ENCODE measurements at places on chromosomes 4 and X. TPM values are rescaled to one million over a fixed set of nuclear protein-coding genes. Genes with fewer than 3 reads are reported as not detected.

- H3K36me3 ChIP-seq, result no peaks in the 10 kb centered on the region
- DNase-seq, result no peak
- no peak overlapping the region for H3K27ac ChIP-seq
- H3K27me3 ChIP-seq, result no peaks in the 10 kb centered on the region
- H3K4me1 ChIP-seq, result no peaks in the 10 kb centered on the region
- H3K4me3 ChIP-seq, result no peak overlapping the region
Observed at GRCh38 chrX:48456628-48457331, 13.3 kb downstream of the SLC38A5 start.

- no peak overlapping the region for H3K4me3 ChIP-seq
- H3K36me3 ChIP-seq, result no peaks in the 10 kb centered on the region
- H3K27ac ChIP-seq, result no peak overlapping the region
- H3K4me1 ChIP-seq, result no peaks in the 10 kb centered on the region
Observed at GRCh38 chr4:33890841-33891240, 2353.5 kb downstream of the ARAP2 start.

DNA sequence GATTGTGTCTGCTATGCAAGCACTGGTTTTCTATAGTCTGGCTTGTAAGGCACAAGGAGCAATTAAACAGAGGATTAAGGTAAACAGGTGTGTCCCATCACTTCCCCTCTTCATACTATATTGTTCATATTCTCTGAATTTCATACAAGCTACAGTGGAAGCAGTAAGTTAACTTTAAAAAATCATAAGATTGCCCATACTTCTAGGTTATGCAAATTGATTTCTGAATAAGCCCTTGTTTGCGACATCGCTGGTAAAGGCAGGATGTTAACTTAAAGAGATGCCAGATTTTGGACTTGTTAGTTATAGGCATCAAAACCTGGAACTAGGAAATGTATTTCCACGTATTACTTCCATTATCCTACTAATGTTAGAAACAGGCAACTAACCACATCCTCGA, 1.0 kb upstream of the TMEM131L start:
- H3K36me3 ChIP-seq, result no peaks in the 10 kb centered on the region
- no peak for DNase-seq
- no peaks in the 10 kb centered on the region for H3K4me1 ChIP-seq
- peak overlapping the region; percentile 87 for H3K27ac ChIP-seq
- H3K4me3 ChIP-seq, result peak overlapping the region; percentile 80
- no peaks in the 10 kb centered on the region for H3K27me3 ChIP-seq

- no peaks in the 10 kb centered on the region for H3K4me1 ChIP-seq
- DNase-seq, result no peak
- no peak overlapping the region for H3K27ac ChIP-seq
Observed at GRCh38 chr4:169246279-169246678, 24.5 kb downstream of the SH3RF1 start.

- H3K27me3 ChIP-seq, result no peaks in the 10 kb centered on the region
- no peaks in the 10 kb centered on the region for H3K36me3 ChIP-seq
- no peaks in the 10 kb centered on the region for H3K4me1 ChIP-seq
- no peak overlapping the region for H3K27ac ChIP-seq
Observed at GRCh38 chrX:100435726-100436125, 25.7 kb upstream of the PCDH19 start.

Gene CPLX1
- 0.36 TPM for total RNA-seq
